ENCODE measurements at places on chromosomes 12 and 14.
A peak's percentile ranks its signal among the peaks of the same experiment; 100 is the strongest.

GRCh38 chr14:78278464-78279250, 108.5 kb downstream of the NRXN3 start:
- no peak for DNase-seq

DNA sequence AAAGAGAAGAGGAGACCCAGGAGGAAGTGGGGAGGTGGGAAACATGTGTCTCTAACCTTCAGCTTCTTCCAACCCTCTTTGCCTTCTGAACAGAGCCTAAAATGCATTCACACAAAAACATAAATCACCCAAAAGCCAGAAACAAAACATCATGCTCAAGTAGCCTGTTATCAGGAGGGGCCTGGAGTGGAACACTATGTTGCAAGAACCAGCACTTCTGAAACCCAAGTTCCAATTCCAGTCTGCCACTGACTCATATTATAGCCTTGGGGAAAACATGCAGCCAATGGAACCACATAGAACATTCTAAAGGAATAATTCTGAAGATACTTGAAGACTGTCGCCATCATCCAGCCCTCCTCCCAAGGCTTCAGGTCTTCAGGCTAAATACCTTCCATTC, 169.8 kb upstream of the PLXNC1 start:
- DNase-seq: no peak

- DNase-seq: no peak
Measured at GRCh38 chr14:93982230-93983007, 6.0 kb upstream of the ASB2 start.

- DNase-seq: no peak
Measured at GRCh38 chr12:93025145-93026103, 96.3 kb upstream of the EEA1 start.

GRCh38 chr12:95218150-95219133, 835 bp downstream of the VEZT start:
- peak; percentile 42 for DNase-seq
